AG09319 (cell line): ENCODE measurements at places on chromosomes 7 and 10.

GRCh38 chr10:93166134-93166533 is 92.4 kb downstream of the CYP26A1 start:
- DNase-seq, result no peak

DNA sequence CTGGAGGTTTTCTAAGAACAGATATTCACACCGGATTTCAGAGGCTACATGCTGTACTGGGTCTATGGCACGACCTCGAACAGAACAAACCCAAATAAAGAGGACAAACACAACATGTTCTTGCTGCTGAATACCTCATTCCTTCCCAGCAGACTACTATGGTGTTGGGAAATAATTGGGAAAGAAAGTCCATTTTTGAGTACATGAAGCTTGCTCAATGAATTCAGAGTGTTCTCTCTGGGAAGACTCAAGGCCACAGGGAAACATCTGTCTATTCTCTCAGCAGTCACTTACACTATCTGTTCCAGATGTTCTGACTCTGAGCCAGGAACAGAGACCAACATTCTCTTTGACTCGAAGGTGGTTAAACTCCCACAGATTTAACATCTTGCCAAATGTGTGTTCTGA is 30.9 kb downstream of the LAMB1 start:
- peak; percentile 88 for DNase-seq

DNA sequence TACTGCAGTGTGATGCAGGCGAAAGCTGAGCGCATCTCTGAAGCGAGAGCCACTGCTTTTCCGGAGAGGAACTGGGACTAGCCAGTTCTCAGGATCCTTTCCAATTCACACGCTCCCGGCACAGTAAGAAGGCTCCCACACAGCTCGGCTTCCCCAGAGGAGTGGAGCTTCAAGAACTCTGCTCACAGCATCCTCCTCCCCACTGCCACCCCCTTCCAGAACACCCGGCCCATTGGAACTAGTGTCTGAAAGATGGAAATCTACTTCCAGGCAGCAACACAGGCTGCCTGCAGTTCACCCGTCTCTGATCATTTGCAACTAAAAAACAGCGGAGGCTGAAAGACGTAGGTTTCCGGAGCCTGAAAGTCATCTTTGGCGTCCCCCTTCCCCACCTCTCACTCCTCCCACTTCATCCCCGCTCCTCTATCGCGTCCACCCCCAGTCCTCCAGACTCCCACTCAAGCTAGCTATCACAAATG is at the start of gene DGKB:
Gene DGKB (minus strand): TSS at position 163 of the 479 bp plus-strand sequence.
- DNase-seq, result peak; percentile 25

GRCh38 chr7:119713606-119714005 is 559.4 kb upstream of the KCND2 start:
- DNase-seq, result no peak

GRCh38 chr7:148906707-148907498 is 22.8 kb upstream of the EZH2 start:
- DNase-seq, result no peak

DNA sequence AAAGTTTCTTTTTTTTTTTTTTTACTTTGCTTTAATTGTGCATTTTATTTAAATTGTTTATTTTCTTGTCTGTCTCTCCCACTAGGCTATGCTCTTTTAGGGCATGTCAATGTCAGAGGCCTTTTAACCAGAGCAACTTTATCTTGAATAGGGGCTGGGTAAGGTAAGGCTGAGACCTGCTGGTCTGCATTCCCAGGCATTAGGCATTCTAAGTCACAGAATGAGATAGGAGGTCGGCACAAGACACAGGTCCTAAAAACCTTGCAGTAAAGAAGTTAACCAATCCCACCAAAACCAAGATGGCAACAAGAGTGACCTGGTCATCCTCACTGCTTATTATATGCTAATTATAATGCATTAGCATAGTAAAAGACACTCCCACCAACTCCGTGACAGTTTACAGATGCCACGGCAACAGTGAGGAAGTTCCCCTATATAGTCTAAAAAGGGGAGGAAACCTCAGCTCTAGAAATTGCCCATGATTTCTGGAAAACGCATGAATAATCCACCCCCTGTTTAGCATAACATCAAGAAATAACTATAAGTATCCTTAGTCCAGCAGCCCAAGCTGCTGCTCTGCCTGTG is 47.0 kb upstream of the FRMD4A start:
- DNase-seq, result no peak

- no peak for DNase-seq
These were observed 110.5 kb upstream of the KCTD7 start for GRCh38 chr7:66518151-66518691.

- DNase-seq, result no peak
These were observed 699.3 kb downstream of the INHBA start for GRCh38 chr7:41003611-41003940.

GRCh38 chr10:77855404-77856155 is 71.0 kb downstream of the DLG5 start:
- DNase-seq, result no peak

GRCh38 chr7:45469103-45469502 is 105.1 kb upstream of the ADCY1 start:
- no peak for DNase-seq

DNA sequence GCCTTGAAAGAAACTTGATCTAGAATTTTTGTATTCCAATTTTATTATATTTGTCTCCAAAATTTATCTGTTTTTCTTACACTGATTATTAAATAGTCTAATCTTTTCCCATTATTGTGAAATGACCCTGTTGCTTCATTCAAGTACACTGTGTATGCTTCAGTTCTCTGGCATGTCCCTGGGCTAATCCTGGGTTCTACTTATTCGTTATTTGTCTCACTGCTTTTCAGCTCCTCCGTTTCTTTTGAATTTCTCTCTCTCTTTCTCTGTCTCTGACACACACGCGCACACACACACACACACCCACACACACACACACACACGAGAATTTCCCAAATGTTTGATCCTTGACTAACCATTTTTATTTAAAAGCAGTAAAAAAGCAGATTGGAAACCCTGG is 768.6 kb downstream of the NRG3 start:
- no peak for DNase-seq
